ENCODE measurements at places on chromosomes 4 and X.

- no peak for DNase-seq
Observed at GRCh38 chr4:167867191-167867590, 225.1 kb upstream of the ANXA10 start.

GRCh38 chr4:147401221-147401620, 79.7 kb upstream of the EDNRA start:
- no peak for DNase-seq

DNA sequence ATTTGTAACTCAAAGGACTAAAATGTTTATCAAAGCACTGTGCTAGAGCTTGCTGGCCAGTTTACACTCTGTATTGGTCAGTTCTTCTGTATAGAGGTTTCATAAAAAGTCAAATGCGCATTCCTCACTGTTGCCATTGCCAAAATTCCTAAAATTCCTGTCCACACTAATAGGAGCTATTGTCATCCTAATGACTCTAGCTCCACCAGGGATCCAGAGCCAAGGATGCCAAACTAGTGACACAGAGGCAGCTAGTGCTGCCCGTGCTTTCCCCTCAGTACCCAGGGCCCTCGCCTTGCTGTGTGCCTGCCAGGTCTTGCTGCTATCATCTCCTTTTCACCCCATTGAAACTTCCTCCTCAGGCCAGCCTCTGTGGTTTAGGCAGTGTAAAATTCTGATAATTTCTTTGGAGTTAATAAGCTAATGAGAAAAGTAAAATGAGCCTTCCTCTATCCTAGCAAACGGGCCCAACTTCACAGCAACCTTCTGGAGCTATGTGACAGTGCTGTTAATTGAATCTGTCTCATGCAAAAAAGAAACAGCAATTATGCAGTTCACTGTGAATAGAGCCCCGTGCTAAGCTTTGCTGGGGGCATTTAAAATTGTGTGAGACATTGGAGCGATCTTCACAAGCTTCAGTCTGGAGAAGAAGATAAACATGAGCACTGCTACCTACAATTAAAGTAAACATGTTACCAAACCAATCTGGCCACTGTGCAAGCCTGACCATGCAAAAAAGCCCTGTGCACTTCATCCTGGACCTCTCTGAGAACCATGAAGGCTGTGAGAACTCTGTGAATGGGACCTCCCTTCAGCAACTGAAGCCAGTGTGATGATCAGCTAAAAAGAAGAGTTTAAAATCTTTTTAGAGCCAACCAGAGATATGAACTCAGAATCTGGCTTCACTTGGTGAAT, 43.1 kb upstream of the FGF2 start:
- DNase-seq = peak; percentile 93

DNA sequence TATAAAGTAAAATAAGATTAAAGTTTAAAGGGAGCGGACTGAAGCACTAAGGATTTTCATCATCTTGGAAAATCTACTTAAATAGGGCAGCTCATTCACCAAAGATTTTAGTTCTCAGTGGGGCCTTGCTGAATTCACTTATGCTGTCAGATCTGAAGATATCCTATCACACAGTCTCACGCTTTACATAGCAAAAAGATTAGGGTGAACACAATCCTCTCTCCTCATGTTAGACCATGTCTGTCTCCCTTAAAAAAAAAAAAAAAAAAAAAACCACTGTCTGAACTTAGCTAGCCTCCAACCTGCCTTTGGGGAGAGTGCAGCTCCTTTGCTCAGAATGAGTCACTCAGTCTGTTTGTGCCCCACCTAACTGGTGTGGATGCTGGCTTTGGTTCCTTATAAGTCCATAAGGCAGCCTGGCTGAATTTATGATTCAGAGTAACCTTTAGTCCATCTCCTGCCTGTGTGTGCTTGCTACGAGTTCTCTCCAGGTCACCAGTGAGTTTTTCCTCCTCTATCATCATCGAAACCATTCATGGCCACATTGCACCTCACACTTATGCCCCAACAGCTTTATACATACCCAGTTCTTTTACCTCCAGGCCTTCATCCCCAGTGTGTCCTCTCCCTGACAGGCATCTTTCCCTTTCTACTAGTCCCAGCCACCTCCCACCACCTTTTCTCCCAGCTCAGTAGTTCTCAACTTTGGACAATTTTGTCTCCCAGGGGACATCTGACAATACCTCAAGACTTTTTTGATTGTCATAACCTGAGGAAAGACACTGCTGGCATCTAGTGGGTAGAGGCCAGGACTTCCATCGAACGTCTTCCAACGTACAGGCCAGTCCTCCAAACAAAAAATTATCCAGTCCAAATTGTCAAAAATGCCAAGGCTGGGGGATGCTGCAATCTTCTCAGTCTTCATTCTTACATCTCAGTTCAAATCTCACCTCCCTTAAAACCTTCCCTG, 220.7 kb upstream of the EMCN start:
- peak; percentile 97 for DNase-seq

DNA sequence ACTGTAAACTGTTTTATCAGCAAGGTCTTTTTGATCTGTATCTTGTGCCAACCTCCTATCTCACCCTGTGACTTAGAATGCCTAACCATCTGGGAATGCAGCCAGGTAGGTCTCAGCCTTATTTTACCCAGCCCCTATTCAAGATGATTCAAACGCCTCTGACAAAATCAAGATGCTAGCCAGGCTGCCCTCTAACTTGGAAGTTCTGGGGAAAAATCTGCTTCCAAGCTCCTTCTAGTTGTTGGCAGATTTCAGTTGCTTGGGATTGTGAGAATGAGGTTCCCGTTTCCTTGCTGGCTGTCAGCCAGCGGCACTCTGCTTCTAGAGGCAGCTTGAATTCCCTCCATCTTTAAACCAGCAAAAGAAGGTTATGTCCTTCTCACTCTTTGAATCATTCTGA, 34.7 kb downstream of the LUZP4 start:
- DNase-seq = peak; percentile 1

- DNase-seq = no peak
Observed at GRCh38 chrX:149120459-149120858, 384.6 kb downstream of the IDS start.

GRCh38 chrX:49106930-49107329, 16.6 kb downstream of the GPKOW start:
- peak; percentile 21 for DNase-seq

DNA sequence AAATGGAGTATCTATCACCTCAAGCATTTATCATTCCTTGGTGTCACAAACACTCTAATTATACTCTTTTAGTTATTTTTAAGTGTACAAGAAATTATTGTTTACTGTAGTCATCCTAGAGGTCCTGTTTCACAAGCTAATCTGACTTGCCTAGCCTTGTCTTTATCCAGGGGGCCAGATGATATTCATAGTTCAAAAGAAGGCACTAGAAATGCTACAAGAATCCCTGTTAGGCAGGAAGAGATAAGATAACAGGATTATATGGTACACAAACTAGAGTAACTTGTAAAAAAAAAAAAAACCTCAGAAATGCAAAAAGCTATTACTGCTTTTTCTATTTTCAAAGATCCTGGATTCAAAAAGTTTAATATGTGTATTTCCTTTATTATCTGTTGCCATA, 95.8 kb downstream of the MBNL3 start:
- no peak for DNase-seq

- no peak for DNase-seq
Observed at GRCh38 chr4:112651641-112652040, 14.7 kb downstream of the LARP7 start.

DNA sequence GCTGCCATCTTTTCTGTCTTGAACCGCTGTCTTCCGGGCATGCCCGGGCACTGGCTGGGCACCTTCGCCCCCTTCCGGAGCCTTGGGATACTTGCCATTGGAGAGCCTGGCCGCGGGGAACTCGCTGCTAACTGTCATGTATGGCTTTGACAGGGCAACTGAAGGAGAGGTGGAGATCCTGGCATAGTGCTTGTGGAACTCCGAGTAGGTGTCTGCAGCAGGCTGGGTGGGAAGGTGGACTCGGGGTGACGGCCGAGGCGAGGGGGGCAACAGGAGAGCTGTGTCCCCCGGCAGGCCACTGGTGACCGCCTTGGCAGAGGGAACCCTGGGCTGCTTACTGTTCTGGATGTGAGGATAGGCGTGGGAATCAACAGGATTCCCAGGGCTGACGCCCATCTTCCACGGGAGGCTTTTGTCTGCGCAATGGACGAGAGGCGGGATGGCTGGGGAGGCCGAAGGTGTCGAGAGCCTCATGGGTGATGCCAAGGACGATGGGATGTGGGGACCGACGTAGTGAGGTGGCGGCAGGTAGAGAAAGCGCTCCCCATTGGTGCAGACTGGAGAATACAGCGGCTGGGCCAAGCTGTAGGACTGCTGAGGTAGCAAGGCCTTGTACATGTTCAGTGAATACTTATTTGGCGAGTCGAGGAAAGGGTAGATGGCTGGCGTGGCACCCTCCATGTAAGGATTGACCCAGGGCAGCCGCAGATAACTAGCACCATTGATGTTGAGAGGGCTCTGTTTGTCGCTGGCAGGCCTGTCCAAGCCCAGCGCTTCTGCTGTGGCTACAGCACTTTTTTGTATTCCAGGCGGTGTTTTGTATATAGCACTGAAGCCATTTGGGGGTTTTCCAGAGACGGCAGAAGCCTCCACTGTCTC, 23.4 kb downstream of the BCOR start:
- no peak for DNase-seq

DNA sequence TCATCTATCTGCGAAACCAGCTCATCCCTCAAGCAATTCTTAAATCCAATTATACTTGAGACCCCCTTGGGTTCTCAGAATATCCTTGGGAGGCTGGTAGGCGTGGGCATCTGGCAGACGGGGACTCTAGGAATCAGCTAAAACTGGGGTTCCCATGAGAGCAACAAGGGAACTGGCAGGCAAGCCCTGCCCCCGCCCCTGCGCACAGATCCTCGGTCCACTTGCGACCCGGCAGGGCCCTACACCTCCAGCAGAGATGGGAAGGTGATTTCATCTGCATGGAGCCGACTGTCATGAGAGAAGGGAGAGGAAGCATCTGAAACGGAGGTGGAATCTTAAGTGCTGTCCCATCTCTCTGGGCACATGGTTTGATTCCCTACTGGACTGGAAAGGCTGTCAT, 9.9 kb upstream of the C4orf50 start:
- no peak for DNase-seq

DNA sequence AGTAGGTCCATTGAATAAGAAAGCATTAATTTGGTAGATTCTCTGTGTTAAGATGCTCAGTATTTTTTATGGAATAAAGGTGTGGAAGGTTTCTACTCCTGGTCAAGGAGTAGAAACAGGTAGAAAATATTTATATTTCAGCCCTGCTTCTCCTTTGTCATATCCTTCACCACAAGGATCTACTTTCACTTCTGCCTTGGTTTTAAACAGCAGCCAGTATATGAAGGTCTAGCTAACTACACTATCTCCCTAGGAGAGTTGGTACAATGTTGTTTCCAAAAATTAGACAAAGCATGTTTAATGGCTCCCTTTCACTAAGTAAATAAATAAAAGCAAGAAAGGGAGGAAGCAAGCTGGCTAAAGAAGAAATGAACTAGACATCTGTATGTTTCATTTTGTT, 44.6 kb upstream of the GYPA start:
- no peak for DNase-seq

All from HT1080 (cell line).